ENCODE measurements at places on chromosomes 4 and X.

DNA sequence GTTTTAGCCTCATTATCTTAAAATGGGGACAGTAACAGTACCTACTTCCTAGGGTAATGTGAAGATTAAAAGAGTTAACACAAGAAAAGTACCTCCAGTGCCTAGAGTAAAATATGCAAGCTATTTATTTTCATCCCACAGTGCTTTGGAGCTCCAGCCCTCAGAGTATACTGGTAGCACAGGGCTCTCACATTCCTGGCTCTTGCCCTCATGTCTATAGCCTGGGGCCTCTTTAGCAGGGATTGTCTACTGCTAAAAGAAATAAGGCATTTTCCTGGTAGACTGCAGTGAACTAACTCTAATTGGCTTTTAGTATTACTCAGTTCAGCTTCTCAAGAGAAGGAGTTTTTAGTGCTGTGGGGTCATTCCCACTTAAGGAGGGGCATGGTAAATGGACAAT, 60.8 kb downstream of the RRAGB start:
- no peak for DNase-seq

DNA sequence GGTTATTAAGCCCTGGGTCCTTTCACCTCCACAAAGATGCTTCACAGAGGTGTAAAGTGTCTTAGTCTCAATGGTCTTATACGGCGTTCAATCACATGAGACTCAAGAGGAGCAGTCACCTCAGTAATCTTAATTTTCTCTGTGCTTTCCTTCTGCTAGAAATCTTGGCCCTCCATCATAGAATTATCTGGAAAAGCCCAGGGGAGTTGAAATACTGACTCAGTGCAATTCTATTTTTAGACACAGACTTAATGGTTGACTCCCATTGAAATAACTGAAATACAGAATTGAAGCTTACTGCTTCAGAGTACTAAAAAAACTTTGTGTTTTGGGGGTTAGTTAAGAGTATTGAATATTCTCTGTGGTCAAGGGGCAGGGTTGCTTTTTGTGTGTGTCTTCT, 94.5 kb upstream of the IL15 start:
- no peak for DNase-seq

DNA sequence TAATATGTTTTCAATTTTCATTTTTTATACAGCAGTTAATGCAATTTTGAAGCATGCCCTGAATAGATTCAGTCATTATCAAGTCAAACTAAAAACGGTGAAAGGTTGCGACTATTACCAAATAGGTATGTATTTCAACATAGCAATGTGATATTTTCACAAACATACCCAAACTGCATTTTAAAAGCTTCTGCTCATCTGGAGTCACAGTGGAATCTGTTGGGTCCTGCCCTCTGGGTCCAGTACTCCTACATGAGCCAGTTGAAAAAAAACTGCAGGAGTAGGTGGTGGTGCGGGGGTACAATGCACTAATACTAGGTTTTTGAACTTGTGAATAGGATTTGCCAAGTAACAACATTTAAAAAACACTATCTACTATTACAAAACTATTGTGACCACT, 938 bp downstream of the GPR34 start:
- DNase-seq = no peak

GRCh38 chr4:81635739-81636138, 164.0 kb upstream of the RASGEF1B start:
- no peak for DNase-seq

DNA sequence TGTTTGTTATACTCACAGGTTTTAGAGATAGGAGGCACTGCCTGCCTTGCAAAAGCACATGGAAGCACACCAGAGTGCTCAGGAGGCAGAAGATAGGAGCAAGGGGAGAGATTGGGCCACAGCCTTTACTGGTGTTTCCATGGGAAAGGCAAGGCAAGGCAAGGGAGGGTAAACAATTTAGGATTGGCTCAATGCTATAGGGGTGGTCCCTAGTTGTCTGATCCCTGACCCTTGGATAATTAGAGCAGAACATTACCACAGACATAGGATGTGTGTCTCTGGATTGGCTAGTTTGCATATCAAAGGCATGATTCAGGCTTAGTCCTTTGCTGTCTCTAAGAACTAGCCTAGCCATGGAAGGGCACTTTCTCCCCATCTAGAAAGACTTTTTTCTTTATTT, 36.1 kb downstream of the GRXCR1 start:
- DNase-seq = no peak

DNA sequence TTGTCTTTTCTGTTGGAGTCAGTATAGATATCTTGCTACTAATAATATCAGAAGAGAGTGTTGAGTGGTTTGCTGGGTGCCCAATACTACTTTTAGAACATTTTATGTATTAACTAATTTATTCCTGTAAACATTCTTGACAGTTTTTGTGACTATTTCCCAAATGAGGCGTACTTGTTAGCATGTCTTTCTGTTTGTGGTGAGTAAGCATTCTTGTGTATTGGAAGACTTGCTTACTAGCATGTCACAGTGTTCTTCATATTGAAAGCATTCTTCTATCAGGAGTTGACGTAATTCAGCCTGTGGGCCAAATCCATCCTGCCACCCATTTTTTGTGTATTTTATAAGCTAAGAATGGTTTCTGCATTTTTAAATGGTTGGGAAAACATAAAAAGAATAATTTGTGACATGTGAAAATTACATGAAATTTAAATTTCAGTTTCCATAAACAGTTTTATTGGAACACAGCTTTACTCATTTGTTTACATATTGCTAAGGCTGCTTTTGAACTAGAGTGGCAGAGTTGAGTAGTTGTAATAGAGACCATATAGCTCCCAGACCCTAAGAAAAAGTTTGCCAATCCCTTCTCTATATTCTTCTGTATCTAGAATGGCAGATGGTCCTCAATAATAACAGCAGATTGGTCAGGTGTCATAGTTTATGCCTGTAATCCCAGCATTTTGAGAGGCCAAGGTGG, 20.4 kb downstream of the REPS2 start:
- no peak for DNase-seq

- DNase-seq = peak; percentile 55
Observed at GRCh38 chrX:1389181-1389992, 2.5 kb downstream of the SLC25A6 start.

GRCh38 chr4:186904101-186904500, 180.4 kb upstream of the FAT1 start:
- no peak for DNase-seq

All from activated CD8-positive, alpha-beta memory T cell treated with anti-CD3 and anti-CD28 coated beads, Interleukin-2, amount 50 U/mL, for 48 hours (primary cell).